ENCODE measurements at places on chromosomes 16 and 17.

DNA sequence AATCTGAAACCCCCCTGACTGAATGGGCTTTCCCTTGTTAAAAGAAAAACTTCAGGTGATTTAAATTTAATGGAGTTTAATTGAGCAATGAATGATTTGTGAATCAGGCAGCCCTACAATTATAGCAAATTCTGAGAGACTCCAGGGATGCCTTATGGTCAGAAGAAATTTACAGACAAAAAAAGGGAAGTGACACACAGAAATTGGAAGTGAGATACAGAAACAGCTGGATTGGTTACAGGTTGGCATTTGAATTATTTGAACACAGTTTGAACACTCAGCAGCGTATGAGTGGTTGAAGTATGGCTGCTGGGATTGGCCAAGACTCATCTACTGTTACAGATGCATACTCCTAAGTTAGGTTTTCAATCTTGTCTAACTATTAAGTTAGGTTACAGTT, 19.0 kb upstream of the CPHXL start:
- no peak for DNase-seq

GRCh38 chr16:86664522-86665318, 86.4 kb downstream of the FOXL1 start:
- DNase-seq, result peak; percentile 64

DNA sequence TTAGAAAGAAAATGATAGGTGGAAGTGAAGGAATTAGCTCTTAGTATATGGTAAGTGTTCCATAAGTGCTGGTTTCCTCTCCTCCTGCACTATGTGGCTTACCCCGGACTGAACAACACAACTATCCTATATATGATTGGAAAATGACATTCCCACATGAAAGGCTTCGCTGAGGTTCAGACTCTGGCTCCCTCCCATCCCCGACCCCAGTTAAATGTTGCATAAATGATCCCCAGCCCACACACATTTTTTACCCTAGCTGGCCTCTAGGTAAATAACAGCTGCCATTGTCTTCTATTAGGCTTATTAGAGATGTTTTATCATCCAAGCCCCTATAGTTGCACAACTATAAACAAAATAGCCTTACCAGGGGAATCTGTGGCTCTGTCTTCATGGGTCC, 495.6 kb upstream of the CDH11 start:
- no peak for DNase-seq

DNA sequence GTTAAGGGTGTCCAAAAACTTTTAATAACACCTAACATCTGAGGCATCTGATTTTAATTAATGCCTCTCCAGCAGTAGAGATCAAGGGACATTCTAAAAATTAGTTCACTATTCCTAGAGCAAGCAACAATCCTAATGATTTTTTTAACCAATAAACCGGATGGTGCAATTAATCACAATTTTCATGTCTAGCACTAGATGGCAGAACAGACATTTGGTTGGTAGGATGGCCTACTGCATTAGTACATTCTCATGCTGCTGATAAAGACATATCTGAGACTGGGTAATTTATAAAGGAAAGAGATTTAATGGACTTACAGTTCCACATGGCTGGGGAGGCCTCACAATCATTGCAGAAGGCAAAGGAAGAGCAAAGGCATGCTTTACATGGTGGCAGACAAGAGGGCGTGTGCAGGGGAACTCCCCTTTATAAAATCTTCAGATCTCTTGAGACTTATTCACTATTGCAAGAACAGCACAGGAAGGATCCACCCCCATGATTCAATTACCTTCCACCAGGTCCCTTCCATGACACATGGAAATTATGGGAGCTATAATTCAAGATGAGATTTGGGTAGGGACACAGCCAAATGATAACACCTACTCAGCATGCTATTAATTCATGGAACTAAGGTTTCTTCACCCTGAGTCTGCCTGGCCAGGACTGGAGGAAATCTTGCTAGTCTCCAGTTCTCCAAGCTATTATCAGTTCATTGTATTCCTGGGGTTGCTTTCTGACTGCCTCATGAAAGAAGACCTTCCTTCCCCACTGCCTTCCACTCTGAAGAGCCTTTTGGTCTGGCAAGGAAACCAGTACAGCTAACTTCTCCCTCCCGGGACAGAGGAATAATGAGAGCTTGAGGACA, 24.8 kb downstream of the HS3ST3A1 start:
- no peak for DNase-seq

DNA sequence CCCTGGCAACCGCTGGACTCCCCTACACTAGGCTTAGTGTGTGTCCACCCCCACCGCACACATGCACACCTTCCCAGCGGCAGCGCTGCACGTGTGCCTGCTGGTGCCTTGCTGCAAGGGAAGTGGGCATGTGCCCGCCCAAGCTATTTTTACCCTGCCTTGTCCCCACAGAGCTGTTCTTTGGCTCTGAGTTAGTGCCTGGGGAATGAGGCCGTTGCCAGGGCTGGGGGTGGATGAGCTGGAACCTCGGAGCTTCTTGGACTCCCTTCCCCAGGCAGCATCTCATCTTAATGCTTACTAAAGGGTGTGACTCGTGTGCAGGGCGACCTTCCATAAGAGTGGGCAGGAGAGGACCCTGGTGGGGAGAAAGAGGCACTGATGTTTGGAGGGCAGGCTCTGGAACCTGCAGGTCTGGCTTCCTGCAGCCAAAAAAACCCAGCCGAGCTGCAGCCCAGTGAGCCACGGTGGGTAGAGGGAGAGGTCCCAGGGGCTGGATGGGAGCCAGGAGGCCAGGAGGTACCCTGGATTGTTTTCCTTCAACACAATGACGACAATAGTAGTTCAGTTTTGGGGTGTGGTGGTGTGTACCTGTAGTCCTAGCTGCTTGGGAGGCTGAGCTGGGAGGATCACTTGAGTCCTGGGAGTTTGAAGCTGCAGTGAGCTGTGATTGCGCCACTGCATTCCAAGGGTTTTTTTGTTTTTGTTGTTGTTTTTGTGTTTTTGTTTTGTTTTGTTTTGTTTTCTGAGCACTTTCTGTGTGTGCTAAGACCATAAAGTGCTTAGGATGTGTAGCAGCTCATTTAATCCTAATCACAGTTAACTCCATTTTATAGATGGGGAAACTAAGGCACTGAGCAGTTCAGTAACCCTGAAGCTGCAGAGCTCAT, 119.1 kb downstream of the RAB11FIP4 start:
- no peak for DNase-seq

DNA sequence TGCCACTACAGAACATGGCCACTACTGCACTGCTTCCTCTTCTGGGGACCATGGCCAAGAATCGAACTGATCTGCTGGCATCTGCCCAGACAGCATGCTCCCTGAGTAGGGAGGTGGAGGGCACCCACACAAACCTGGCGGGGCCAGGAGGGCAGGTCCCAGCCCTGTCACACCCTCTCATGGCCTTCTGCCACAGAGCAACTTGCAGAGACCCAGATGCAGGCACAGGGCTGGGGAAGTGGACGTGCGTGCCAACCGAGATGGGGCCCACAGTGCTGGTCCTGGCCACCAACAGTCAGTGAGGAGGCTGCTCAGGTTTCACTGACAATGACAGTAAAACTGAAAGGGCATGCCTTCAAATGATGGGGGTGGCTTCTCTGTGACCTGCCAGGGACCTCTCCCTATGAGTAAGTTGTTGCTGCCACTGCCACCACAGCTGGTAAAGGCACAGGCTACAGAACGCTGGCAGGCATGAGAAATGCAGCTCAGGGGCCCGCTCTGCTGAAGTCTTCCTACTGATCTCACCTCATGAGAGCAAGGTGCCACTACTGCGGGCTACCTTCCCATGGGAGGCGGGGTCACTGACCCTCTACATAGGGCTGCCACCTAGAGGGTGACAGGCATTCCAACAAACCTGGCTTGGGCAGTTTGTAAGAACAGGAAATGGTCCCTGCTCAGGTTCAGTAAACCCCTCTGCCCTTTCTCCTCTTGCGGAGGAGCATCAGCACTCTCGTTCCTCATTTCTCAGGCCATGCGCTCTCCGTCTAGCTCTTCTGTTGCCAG, 15.5 kb downstream of the HIC1 start:
- DNase-seq, result peak; percentile 77

GRCh38 chr17:19448341-19449268, 37.6 kb downstream of the RNF112 start:
- no peak for DNase-seq

GRCh38 chr16:4370570-4371356, 885 bp upstream of the VASN start:
- no peak for DNase-seq

- no peak for DNase-seq
Observed at GRCh38 chr17:179066-179432, 2.4 kb downstream of the DOC2B start.

DNA sequence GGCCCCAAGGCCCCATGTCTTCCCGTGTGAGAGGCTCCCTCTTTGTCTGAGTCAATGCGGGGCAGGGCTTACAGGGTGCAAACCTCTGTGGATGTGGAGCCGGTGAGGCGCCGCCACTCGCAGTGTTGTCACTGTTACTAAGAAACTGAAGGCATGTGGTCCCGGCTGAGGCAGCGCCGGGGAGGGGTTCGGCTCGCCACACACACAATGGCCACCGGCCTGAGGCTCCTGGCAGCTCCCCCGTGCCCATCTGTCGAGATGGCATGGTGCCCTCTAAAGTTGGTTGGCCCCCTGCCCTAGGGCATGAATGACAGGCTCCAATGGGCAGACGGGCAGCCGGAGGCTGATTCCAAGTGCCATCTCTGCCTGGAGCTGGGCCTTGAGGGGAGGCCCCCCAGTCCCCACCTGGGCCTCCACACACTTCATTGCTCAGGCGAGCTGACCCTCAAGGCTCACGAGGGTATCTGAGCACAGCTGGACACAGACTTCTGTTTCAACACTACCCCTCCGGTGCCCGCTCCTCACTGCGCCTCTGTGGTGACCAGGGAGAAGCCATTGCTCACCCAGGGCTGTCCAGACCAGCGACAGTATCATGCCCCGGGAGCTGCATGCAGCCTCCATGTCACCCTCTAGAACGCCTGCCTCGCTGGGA, 137.2 kb downstream of the C16orf78 start:
- DNase-seq, result no peak

DNA sequence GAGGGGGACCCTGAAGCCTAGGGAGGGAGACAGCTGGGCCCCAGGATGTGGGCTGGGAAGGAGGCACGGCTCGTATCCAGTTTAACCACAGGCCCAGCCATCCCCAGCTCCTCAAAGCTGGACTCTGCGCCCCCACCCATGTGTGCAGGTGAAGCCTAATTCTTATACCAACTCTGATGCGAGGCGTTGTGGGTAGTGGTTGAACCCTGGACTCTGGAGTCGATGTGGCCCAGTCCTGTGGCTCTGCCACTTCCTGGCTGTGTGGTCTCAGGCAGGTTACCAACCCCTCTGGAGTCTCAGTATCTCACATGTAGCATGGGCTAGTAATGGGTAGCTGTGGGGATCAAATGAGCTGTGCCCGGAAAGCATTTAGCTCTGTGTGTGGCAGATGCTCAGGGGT, 60.4 kb upstream of the TOB1 start:
- no peak for DNase-seq

DNA sequence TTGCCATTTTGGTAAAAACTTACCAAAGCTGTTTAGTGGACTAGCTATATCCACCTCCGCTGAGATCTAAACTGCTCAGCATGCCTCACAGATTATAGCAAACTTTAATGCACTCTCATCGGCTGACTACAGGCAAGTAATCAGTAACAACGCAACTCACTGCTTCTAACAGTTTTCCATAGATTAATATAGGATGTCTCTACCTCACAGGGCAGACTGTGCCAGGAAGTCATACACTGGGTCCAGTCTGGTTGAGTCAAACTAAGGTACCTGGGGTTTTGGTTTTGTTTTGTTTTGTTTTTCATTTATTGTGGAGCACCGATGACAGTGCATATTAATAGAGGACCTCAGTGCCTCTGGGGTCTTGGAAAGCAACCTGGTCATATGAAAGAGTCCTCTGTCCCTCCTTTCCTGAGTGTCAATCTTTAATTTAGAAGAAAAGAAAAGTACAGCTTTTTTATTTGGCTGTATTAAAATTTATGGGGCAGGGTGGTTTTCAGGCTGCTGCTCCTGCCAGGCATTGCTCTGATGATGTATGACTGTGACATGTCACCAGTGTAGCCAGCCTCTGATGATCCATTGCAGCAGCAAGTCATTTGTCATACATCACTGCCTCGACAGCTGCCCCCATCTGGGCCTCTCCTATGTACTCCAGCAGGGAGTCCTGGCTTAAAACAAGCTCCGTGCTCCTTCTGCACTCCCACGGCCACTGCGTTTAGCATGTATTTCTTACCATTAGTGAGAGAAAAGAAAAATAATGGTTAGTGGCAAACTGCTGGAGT, 854.1 kb downstream of the KCNJ2 start:
- DNase-seq, result no peak

All from stimulated activated CD8-positive, alpha-beta memory T cell treated with anti-CD3 and anti-CD28 coated beads, Interleukin-15, amount 100 ng/mL, for 48 hours (primary cell).